Brain pericyte (primary cell): ENCODE measurements at places on chromosomes 6 and 20.

- DNase-seq = no peak
Measured at GRCh38 chr6:18091382-18091781, 31.1 kb downstream of the NHLRC1 start.

DNA sequence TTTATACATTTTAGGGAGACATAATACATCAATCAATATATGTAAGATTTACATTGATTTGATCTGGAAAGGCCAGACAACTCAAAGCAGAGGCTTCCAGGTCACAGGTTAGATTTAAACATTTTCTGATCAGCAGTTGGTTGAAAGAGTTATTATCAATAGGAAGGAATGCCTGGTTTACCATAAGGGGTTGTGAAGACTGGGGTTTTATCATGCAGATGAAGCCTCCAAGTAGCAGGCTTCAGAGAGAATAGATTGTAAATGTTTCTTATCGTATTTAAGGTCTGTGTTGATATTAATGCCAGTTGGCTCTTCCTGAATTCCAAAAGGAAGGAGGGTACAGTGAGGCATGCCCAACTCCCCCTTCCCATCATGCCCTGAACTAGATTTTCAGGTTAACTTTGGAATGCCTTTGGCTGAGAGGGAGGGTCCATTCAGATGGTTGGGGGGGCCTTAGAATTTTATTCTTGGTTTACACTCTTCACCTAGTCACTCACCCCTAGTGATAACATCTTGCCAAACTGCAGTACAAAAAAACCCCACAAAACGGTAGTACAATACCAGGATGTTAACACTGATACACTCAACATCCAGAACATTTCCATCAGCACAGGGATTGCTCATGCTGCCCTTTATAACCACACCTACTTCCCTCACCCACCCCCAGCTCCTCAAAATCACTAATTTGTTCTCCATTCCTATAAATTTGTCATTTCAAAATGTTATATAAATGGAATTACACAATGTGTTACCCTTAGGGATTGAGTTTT is 259.6 kb upstream of the PLN start:
- no peak for DNase-seq

DNA sequence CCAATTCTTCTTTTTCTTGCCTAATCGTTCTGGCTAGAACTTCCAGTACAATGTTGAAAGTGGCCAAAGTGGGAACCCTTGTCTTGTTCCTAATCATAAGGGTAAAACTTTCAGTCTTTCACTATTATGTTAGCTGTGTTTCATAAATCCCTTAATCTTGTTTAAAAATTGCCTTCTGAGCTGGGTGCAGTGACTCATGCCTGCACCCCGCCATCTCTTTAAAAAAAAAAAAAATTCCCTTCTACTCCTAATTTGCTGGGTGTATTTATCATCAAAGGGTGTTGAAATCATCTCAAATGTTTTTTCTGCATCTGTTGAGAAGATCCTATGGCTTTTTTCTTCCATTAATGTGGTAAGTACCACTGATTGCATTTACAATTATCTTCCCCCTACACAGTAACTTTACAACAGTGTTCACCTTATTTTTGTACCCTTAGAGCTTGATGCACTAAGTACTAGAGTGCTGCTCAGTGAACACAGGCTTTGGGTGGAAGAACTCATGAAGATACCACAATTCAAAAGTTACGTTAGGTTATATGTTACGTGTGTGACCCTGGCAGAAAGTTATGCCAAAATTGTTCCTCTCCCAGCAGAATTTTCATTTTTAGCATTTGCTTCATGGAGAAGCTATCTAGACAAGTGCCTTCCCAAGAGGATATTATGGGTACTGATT is 9.7 kb downstream of the SNRPB start:
- DNase-seq = no peak

- no peak for DNase-seq
Measured at GRCh38 chr6:3882431-3882830, 33.3 kb downstream of the FAM50B start.

DNA sequence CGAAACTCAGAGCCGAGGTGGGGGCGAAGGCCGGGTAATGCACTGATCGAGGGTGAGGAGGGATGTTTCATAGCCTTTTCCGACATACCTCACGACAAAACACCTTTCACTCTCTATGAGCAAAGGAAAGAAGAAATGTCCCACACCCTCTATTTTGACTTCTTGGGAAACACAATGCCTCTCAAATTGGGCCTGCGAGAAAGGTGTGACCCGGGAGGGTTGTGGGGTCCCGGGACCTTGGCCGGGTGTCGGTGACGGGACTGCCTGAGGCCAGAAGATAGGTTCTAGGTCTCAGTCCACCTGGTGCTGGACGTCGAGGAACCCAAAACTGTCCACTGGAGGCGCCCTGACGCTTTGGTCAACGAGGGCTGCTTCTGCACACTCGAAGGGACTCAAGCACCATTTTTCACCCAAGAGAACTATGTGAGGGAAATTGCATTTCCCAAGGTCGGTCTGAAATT is 41.1 kb upstream of the OSTM1 start:
- DNase-seq = no peak

DNA sequence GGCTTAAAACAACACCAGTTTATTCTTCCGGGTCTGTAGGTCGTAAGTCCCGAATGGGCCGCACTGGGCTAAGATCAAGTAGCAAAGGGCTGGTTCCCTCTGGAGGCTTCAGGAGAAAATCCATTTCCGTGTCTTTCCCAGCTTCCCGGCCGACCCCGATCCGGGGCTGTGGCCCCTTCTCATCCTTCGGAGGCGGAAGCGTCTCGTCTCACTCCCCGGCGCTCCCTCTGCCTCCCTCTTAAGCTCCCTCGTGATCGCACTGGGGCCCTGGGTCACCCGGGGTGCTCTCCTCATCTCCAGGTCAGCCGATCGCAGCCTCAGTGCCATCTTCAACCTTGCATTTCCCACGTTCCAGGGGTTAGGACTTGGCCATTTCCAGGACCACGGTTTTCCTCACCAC is 199.4 kb downstream of the WDR27 start:
- no peak for DNase-seq

GRCh38 chr6:27678469-27678868 is 205.6 kb upstream of the ZNF184 start:
- no peak for DNase-seq

DNA sequence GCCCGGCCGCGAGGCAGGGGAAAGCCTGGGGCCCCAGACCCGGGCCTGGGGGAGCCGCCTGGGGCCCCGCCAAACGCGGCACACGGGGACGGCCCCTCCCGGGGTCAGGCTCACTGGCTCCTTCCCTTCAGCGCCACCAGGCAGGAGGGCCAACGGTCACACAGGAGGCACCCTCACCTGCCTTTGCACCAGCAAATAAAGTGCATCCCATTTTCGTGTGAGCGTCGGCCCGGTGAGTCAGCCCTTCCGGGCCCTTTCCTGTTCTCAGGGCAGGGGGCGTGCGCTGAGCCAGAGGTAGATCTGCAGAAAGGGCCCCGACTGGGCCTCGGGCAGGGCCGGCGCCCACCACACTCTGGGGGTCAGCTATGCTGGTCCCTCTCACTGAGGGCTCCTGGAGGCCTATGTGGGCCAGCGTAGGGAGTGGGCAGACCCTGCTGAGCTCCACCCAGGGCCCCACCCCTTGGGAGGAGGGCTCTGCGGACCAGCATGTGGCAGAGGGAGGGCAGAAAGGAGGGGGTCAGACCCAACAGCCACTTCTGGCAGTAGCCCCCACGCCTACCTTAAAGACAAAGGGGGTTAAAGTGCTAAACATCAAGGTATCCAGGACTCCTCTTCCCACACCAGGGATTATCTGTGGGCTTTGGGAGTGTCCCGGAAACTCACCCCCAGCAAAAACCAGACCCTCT is 931 bp upstream of the UCKL1 start:
- DNase-seq = no peak

- no peak for DNase-seq
Measured at GRCh38 chr6:136991646-136992045, 53.1 kb downstream of the IL20RA start.

DNA sequence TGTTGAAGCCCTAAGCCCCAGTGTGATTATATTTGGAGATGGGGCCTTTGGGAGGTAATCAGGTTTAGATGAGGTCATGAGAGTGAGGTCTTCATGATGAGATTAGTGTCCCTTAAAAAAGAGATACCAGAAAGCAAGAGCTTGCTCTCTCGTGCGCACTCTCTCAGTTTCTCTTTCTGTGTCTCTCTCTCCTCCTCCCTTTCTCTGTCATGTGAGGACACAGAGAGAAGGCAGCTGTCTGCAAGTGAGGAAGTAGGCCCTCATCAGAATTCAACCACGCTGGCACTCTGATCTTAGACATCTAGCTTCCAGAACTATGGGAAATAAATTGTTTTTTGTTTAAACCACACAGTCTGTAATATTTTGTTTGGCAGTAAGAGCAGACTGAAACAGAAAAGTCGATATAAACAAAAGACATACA is 180.5 kb downstream of the IBTK start:
- no peak for DNase-seq

DNA sequence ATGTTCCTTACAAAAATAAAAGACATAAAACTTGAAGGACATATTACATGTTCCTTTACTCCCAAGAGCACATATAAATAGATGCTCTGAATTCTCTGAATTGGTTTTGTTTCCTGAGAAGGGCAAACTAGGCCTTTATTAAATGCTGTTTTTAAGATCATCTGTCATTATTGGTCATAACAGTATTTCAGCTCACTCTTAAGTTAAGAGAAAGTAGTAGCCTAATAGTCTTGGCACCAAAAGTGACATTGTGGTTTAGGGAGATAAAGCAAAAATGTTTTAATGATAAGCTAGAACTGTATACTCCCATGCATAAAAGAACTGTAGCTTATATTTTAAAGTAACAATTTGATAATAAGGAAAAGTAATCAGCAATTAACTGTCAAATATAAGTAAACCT is 361.1 kb upstream of the PTCHD4 start:
- no peak for DNase-seq

GRCh38 chr20:42483730-42484303 is 705.9 kb downstream of the PTPRT start:
- no peak for DNase-seq

DNA sequence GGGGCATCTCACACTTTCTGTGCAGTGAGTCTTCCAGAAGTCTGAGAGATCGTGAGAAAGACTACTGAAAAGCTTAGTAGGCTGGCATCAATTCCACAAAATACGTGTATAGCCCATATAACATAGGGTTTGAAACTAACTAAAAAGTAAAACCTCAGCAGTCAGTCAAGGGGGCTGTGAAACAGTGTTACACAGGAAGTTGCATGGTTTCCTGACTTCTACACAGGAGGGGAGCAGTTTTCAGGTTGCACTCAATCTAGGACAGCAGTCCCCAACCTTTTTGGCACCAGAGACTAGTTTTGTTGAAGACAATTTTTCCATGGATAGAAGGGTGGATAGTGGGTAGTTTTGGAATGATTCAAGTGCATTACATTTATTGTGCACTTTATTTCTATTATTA is 4.7 kb upstream of the LY86 start:
- no peak for DNase-seq

GRCh38 chr6:139313784-139314545 is 22.2 kb upstream of the TXLNB start:
- DNase-seq = no peak

DNA sequence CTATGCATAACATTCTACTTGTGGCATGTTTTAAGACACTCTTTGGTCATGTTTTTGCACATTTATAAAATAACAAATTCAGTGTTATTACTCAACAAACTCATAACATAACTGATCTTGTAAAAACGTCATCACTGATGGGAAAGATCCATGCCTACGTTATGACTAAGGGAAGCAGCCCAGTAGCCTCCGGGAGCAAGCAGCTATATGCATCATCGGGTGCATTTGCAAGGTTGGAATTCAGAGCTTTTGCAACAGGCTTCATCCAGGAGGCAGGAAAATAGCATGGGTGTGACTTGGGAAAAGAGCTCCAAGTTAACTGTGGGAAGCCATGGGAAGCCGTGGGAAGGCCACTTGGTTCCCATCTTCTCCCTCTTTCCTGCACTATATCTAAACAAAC is 271.6 kb upstream of the SGK1 start:
- DNase-seq = peak; percentile 88

DNA sequence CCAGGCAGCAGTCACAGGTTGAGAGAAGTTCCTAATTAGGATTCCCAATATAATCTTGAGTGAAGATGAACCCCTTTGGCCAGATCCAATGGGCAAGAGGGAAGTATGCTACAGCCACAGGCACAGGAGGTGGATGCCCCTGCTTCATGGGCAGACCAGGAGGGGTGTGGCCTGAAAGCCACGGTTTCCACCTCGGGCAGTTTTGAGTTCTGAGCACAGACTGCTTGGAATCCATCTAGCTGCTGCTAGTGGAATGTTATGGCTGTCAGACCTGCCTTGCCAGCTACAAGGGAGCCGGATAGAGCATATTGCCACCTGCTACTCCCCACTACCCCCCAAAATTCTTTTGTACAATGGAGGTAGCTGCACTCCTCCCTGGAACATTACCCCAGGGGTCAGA is 672.9 kb downstream of the HACE1 start:
- DNase-seq = no peak

- no peak for DNase-seq
Measured at GRCh38 chr6:45507186-45507585, 129.5 kb upstream of the SUPT3H start.

DNA sequence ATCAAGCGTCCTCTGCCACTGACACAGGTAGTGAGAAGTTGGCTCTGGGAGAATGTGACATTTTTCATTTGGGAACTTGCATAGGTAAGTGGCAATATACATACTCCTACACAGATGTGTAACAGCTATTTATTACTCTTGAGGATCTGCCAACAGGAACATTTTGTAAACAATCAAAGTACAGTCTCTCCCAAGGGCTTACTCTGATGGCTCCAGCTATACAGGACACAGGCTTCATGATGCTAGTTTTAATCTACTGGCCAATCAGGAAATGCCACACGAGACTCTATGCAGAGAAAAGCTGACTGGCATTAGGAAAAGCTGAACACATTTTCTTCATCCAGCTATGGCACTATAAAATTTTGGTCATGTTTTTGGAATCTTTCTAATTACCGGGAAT is 57.8 kb downstream of the POPDC3 start:
- DNase-seq = no peak

DNA sequence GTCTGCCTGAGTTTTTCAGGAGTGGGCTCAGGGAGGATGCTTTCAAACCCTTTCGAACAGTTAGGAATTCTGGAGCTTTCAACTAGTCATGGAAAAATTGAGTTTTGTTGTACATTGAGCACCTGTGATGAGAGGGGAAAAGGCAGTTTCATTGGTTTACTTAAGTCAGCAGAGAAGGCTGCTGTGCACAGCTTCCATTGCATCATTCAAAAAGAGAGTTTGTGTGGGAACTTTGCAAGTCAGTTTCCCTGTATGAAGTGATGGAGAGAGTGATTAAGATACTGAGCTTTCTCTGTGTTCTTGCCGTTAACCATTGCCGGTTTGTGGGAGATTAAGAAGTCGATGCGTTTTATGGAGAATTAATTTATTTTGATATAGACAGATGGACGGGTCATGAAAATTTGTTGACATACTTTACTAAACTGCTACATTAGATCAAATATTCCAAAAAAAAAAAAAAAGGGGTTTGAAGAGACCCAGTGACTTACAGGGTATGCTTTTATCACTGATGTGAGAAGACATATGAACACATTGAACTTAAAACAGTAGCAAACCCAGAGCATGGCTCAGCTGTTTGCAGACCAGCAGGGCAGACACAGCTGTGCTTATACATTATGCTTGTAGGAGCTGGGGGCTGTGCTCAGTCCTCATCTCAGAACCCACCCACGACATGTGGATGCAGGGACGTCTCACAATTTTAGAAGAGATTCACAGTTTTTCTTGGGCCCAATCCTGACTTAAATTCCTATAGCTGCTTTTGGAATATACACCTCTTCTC is 234.1 kb downstream of the SOX4 start:
- DNase-seq = no peak
